NCI-H2107 (cell line): ENCODE measurements at places on chromosomes 13 and 19.

DNA sequence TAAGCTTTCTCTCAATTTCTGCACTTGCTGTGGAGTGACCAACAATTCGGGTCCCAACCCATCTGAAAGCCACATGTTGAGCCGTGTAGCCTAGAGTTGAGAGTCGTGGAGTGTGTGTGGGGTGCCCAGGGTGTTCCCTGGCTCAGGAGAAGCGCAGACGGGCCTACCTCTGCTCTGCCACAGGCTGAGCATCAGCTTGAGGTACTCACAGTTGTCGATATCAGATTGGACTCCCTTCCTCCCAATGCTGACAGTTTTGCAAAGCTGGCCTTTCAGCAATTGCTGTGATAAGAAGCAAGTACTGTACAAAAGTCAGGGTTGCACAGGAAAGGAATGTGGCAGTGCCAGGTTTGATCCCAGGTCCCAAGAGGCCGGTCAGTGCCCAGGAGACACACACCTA lies 133.4 kb upstream of the SPACA7 start:
- DNase-seq: no peak

DNA sequence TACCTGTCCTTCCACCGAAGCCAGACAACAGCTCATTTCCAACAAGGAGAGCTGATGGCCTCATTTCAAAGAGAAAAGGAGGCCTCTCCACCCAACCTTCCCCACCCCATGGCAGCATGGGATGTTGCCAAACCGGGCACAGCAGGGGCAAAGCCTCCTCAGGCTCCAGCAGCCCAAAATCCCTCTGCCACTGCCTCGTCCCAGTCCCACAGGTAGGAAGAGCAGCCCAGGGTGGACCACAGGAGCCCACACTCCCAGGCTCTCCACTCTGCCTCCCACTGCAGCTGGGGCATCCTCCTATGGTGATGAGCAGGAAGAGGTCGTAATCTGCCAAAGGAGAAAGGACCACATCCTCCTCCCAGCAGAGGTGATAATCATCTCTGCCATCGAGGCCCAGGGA lies 50.9 kb downstream of the PEPD start:
- no peak for DNase-seq

DNA sequence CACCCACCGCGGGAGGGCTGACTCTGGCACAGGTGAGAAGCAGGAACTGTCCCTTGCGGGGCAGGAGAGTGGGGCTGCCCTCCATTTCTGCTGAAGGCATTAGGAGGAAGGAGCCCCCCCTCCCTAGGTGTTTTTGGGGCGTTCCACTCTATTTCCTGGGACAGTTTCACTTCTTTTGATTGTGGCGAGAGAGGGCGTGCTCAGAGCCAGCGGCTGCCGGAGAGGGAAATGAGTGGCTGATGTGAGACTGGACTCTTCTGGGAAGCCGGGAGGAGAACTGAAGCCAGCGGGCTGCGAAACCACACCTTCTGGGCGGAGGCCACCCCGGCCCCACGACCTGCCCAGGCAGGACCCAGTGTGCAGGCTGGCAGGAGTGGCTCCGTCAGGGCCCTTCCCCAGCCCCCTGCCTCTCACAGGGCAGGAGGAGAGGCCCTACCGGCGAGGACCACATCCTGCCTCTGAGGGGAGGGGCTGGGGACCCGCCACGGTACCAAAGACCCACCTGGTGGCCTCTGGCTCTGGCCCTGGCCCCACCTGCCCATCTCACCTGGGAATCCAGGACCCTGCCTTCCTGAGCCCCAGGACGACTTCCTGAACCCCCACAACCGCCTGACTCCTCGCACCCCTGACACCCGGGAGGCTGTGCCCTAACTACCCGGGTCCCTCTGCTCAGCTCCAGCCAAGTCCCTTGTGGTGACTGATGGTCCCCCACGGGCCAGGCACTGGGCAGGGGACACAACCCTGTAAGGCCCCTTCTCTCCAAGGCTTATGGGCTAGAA lies 25.9 kb downstream of the MPND start:
- DNase-seq: no peak

- DNase-seq: no peak
Measured at GRCh38 chr13:74919914-74920313, 562.1 kb downstream of the TBC1D4 start.

GRCh38 chr13:84668637-84669036 lies 786.4 kb upstream of the SLITRK1 start:
- DNase-seq: no peak

GRCh38 chr19:33339016-33339984 lies 34.2 kb upstream of the CEBPG start:
- DNase-seq: no peak

DNA sequence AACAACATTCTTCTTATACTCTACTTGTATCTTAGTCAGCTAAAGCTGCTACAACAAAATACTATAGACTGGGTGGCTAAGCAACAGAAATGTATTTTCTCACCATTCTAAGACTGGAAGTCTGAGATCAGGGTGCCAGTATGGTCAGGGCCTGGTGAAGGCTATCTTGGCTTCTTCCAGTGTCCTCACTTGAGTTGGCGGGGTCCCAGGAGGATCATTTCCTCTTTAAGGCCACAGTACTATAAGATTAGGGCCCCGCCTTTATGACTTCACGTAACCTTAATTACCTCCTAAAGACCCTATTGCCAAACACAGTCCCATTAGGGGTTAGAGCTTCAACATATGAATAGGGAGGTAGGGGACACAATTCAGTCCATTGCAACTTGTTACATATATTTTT lies 30.7 kb upstream of the DOCK9 start:
- DNase-seq: no peak

GRCh38 chr13:52793515-52794061 lies 54.0 kb upstream of the CNMD start:
- DNase-seq: no peak

GRCh38 chr13:65826657-65827056 lies 1403.5 kb downstream of the PCDH9 start:
- no peak for DNase-seq

GRCh38 chr19:5498830-5499550 lies 43.8 kb downstream of the ZNRF4 start:
- no peak for DNase-seq

DNA sequence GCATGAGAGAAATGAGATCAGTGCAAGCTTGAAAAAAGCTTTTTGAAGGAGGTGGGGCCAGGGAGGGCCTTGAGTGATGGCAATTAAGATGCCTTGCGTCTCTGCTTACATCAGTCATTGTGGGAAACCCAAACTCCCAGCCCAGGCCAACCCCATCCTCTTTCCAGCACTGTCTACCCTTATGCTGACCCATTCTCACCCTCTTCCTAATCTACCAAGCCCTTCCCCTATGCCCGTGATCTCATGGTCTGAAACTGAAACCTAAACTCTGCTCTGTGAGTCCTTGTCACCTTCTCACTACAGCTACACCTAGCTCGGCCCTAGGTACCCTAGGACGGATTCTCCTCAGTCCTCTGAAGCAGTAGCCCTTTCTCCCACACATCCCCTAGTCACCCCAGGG lies 36.0 kb upstream of the SERP2 start:
- DNase-seq: no peak

DNA sequence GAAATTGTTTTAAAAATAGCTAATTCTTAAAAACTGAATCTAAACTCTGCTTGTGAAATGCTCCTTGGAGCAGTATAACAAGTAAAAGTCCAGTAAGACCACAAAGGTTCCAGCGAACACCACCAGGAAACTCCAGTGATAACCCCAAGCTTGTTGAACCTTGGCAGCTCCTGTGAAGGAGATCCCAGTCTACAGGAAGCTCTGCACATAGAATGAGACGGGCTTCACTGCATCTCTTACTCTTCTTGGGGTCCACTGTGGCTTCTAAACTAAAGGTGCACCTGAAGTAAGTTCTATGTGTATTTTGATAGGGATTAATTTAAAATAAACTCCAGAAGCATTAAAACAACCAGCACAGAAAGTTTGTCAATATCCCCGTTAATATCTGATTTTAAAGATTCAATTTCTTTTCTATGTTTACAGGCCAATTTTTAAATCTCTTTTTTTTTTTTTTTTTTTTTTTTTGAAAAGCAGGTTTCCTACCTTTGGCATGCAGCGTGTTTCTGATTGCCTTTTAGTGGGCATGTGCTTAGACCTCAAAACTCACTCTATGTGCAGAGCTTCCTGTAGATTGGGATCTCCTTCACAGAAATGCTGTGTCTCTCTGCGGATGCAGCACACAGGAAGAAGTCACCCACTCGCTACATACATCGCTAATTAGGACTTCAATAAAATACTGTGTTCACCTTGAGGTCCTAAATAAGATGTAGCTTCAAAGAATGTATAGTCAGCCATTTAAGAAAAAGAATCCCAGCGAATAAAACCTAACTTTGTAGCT lies 508.5 kb downstream of the KLF12 start:
- DNase-seq: no peak

DNA sequence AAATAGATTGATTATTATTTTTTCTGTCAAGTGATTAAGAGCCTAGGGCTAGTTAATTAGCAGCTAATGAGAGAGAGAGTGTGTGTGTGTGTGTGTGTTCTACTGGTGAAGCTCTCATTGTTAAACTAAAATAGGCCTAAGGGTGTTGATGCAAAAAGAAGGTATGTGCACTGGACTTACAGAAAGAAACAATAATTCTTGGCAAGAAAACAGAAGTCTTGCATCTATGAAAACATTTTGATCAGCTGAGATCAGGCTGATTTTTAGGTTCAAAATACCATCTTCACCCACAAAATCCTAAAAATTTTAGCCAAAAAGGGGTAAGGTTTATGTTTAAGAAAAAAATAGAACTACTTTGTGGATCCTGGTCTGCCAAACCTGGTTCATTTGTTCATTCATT lies 106.5 kb downstream of the POSTN start:
- DNase-seq: no peak

GRCh38 chr13:32022311-32022710 lies 9.3 kb upstream of the FRY start:
- no peak for DNase-seq

- no peak for DNase-seq
Measured at GRCh38 chr13:75637181-75637750, 1.1 kb downstream of the LMO7 start.

- no peak for DNase-seq
Measured at GRCh38 chr19:17553256-17553655, 2.2 kb upstream of the COLGALT1 start.

GRCh38 chr13:80399340-80400163 lies 58.6 kb upstream of the SPRY2 start:
- DNase-seq: no peak

DNA sequence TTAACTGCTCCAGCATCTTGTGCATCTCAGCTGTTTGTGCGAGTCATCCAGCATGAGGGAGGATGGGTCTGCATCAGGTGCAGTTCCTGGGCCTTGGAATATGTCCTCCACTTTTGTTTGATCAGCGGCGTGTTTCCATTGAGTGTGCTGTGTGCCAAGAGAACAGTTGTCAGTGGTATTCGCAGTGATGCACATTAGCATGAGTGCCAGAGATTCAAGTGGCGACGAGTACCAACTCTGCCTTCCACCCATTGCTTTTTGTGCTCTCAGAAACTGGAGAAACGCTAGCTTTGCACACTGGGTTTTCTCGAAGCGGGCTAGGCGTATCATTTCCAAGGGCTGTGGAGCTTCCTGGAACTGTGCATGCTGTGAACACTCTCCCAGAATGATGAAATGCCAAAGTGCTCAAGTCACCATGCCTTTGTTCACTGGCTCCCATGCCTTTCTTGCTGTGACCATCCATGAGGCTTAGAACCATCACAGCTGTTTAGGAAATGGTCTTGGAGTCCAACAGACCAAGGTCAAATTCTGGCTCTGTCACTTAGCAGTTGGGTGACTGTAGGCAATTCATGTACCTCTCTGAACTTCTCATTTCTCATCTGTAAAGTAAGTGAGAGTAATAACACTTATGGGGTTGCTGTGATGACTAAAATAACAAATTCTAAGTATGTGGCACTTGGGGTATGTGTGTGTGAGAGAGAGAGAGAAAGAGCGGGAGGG lies 18.4 kb downstream of the LRCH1 start:
- DNase-seq: no peak

DNA sequence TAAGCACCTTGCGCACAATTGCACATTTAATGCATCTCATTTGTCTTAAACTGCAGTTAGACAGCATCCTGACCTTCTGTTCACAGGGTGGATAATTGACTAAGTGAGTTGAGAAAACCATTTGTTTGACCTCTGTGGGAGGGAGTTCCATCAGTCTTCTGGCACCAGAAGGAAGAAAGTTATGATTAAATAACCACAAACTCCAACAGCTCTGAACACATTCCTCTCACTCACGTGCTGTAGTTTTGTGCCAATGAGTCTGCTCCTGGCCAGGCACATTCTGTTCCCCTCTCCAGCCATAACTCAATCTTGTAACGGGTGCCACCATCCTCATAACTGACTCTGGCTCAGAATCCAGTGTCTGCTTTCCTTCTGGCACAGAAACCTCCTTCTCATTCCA lies 817.2 kb downstream of the SLITRK1 start:
- DNase-seq: no peak

DNA sequence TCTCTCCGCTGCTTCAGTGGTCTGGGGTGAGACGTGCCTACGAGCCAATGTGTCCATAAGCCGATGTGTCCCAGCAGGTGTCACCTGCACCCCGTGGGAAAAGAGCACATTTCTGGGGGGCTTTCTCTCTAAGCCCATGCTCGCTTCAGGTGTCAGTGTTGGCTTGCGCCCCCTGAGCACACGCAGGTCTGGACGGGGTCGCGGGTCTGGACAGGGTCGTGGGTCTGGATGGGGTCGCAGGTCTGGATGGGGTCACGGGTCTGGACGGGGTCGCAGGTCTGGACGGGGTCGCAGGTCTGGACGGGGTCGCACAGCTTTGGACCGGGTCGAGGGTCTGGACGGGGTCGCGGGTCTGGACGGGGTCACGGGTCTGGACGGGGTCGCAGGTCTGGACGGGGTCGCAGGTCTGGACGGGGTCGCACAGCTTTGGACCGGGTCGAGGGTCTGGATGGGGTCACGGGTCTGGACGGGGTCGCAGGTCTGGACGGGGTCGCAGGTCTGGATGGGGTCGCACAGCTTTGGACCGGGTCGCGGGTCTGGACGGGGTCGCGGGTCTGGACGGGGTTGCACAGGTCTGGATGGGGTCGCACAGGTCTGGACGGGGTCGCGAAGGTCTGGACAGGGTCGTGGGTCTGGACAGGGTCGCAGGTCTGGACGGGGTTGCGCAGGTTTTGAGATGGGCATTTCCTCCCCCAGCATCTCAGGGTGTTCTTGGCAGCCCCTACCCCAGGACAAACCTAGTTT lies 24.5 kb upstream of the TFDP1 start:
- no peak for DNase-seq
